ENCODE measurements at places on chromosomes 5 and 9. TPM values are rescaled to one million over a fixed set of nuclear protein-coding genes. Genes with fewer than 3 reads are reported as not detected.

The DNAJC25 gene
- total RNA-seq = 7.4 TPM

The ZNF462 gene
- 88.4 TPM for total RNA-seq

The CD72 gene
- total RNA-seq = 3.3 TPM

The PIP5K1B gene
- total RNA-seq = 9.1 TPM

GRCh38 chr5:98432378-98432777, 341.1 kb upstream of the RGMB start:
- peaks cover 5% of the 10 kb centered on the region for H3K36me3 ChIP-seq
- H3K27ac ChIP-seq = no peak overlapping the region
- no peaks in the 10 kb centered on the region for H3K4me1 ChIP-seq
- no peaks in the 10 kb centered on the region for H3K27me3 ChIP-seq

GRCh38 chr5:44294516-44294915, 94.7 kb downstream of the FGF10 start:
- peak overlapping the region; percentile 24 for H3K27ac ChIP-seq
- no peaks in the 10 kb centered on the region for H3K4me1 ChIP-seq
- no peak for DNase-seq
- no peaks in the 10 kb centered on the region for H3K27me3 ChIP-seq

- H3K4me1 ChIP-seq = no peaks in the 10 kb centered on the region
- H3K4me3 ChIP-seq = peak overlapping the region; percentile 88
- peak; percentile 88 for DNase-seq
- no peak overlapping the region for H3K27ac ChIP-seq
Measured at GRCh38 chr9:15306068-15306756, 804 bp downstream of the TTC39B start.

Data from endodermal cell (in vitro differentiated cells).